NCI-H82 (cell line): ENCODE measurements at places on chromosomes 6 and 20.

- no peak for DNase-seq
These were observed 7.9 kb upstream of the EEF1E1 start for GRCh38 chr6:8110117-8110721.

DNA sequence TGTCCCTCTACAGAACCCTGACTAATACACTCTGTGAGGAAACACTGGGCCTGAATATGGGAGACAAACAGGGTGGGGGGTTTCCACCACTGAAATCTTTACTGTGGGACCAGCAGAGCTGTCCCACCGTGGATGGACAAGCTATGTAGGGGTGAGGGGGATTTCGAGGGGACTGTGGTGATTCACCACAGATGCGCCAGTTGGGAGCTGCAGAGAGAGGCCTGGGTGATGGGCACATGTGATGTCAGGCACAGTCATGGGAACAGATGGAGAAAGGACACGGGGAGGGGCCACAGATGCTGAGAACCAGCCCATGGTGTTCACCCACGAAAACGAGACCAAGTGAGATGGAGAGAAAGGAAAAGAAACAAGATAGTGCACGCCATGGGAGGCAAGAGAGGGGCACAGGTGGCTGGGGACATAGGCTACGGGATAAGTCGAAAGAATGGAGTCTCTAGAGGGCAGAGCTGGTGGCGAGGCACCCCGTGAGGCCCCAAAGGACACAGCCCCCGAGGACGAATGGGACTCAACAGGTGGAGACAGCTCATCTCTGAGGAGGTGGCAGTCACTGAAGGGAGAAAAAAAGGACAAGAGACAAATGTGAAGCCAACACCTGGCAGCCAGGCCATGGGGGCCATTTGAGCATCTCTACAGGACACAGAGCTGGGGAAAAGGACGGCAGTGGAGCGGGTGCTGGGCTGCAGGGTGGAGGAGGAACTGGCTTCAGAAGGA is 10.5 kb upstream of the RAMACL start:
- DNase-seq: no peak

DNA sequence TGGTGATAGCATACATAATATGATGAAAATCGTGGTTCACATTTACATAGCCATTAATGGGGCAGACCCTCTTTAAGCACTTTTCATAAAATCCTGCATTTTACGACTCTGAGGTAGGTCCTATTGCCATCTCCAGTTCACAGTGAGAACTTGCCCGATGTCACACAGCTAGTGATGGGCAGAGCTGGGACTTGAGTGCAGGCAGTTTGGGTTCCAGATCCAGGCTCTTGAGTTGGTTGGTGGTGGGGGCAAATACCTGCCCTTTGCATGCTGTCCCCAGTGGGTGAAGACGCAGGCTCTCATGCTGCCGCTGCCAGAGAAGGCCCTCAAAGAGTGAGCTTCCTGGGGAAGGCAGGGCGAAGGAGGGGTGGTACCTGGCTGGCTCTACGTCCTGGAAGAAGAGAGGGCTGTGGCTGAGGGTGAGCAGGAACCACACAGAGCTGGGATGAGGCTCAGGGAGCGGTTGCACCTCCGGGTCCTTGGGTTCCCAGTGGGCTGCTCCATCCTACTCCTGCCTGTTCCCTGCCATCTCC is 6.1 kb upstream of the BAK1 start:
- DNase-seq: no peak

DNA sequence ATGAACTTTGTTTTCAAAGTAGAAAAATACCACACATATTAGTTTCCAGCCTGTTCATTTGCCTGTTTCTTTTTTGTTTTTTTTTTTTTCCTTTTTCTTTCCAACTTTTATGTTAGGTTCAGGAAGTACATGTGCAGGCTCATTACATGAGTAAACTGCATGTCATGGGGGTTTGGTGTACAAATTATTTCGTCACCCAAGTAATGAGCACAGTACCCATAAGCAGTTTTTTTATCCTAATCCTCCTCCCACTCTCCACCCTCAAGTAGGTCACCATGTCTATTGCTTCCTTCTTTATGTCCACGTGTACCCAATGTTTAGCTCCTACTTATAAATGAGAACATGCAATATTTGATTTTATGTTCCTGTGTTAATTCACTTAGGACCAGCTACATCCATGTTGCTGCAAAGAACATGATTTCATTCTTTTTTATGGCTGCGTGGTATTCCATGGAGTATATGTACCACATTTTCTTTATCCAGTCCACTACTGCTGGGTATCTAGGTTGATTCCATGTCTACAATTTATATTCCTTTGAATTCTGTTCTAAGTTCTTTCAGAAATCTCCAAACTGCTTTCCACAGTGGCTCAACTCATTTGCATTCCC is 31.8 kb downstream of the SNX14 start:
- DNase-seq: no peak

GRCh38 chr20:8589956-8590355 is 457.9 kb downstream of the PLCB1 start:
- DNase-seq: no peak

- no peak for DNase-seq
These were observed 7.8 kb downstream of the PDE10A start for GRCh38 chr6:165655191-165655590.

GRCh38 chr6:33557376-33557775 is 22.7 kb downstream of the BAK1 start:
- DNase-seq: no peak

DNA sequence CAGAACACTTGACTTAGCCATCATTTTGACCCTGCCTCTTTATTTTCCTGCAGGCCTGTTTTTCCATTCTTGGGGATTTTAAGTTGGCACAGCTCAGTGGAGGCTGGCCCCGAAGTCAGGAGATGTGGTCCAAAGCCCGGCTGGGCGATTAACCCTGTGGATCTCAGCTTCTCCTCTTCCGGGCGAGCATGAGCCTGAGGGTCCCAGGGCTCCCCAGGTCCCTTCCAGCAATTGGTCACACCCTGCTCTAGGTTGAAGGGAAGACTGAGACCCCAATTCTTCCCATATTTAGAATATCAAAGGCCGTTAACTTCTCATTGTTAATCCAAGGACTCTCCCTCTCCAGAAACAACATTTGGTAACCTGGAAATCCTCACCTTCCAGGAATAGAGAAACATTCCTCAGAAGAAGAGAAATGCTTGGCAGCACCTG is 2.3 kb downstream of the THBS2 start:
- no peak for DNase-seq

DNA sequence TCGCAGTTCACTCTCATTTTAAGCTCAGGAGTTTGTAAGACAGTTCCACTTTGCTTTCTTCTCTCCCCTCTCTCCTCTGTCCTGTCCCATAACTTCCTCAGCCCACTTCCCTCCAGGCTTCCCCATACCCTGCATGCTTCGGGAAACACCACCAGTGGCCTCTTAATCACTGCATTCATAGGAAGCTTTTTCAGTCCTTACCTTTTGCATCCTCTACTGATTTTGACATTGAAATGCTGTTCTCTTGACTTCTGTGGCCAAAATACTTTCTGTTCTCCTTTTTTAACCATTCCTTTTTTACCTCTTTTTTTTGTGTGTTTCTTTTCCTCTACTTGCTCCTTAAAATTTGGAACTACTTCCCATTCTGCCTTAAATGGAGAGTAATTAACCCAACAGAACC is 69.7 kb downstream of the HIVEP1 start:
- no peak for DNase-seq
